BJ (cell line): ENCODE measurements at places on chromosomes 5 and 9.

DNA sequence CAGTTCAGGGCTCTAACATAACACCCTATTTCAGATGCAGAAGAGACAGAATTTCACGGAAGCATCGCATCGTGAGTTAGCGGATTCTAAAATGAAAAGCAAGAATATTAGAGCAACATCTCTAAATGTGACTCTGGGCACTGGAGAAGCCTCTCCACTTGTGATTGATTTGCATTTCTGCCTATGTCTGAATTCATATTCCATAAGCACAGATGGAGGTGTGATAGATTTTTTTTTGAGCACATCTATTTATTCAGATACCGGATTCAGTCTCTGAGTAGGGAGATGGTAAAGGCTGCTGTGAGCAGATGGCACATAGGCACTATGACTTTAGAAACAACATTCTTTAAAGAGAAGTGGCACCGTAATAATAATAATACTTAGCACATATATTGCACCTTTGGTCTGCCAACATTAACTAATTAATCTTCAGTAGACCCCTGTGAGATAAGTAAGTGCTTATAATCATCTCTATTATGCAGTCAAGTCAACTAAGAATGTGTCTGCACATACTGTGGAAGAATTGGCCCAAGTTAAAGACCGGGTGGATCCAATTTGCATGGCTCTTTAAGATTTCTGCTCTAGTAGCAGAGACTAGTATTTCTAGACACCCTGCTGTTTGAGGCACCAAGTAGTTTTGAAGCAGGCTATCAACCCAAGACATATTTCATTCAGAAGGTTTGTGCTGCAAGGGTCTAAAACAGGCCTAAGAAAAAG is 685.0 kb downstream of the CETN3 start:
- no peak for DNase-seq

DNA sequence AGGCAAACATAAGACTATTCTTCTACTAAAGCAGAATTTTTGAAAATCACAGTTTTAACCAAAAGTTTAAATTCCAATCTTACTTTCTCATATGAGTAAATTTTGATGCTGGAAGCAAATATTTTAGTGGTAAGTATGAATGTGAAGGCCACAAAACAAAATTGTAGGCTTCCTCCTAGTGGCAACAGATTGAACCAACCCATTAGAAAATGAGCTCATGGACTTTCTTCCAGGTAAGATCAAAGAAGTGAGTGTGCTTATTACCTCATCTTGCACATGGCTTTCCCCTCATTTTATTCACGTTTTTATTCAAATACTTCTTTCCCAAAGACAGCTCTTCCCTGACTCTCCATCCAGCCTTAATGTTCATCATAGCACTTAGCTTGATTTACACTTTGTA is 16.5 kb upstream of the RLN2 start:
- DNase-seq: no peak

GRCh38 chr5:72228960-72229359 is 91.1 kb downstream of the MRPS27 start:
- DNase-seq: no peak

GRCh38 chr9:136707849-136708517 is 4.4 kb upstream of the DIPK1B start:
- DNase-seq: no peak

- DNase-seq: peak; percentile 19
Observed at GRCh38 chr5:86679529-86679928, 61.8 kb downstream of the COX7C start.

- DNase-seq: no peak
Observed at GRCh38 chr9:102309379-102309778, 570.9 kb upstream of the GRIN3A start.

- no peak for DNase-seq
Observed at GRCh38 chr5:75670577-75670976, 46.7 kb downstream of the POC5 start.

- DNase-seq: no peak
Observed at GRCh38 chr5:57313716-57314115, 139.9 kb downstream of the GPBP1 start.

DNA sequence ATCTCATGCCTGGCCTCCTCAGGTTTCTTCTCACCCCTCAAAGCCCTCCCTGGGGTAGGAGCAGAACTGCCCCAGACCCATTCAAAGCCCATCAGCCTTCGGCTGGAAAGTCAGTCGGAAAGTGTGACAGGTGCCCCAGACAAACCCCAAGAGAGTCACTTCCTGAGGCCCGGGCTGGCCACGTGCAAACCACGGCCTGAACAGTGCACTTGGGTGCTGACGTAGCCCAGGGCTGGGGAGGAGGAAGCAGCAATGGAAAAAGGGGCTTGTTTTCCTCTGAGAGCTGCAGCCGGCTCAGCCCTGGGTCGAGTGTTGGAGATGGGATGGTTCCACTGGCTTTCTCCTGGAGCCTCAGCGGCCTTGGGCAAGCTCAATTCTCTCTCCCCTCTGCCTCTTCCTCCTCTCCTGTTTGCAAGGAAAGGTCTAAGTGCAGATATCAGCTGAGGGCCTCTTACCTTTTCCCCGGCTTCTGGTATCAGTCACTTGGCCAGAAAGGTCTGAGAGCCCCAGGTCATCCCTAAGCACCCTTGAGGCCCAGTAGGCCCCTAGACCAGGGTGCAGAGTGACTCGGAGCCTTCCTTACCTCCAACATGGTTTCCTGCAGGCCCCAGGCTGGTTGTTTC is 5.9 kb upstream of the EGR1 start:
- no peak for DNase-seq

- no peak for DNase-seq
Observed at GRCh38 chr5:176181271-176181855, 56.9 kb upstream of the SIMC1 start.

DNA sequence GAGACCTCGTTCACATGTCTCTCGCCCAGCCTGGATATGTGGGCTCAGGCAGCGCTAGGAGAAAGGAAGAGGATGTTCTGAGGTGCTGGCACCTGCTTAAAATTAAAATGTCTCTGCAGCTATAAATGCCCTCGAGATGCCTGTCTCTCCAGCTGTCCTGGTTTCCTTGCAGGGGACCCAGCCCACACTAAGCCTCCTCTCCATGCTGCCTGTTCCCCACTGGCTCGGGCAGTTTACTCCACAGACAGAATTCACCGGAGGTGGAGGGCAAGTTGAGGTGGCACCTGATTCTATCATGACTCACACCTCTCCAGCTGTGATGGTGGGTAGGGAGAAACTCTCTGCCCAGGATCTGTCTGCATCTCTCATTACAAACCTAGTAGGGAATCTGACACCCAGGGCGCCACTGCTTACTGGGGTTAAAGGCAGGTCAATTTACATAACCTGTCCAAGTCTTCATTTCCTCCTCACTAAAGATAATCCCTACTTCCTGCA is 420.9 kb downstream of the SPOCK1 start:
- DNase-seq: no peak

- no peak for DNase-seq
Observed at GRCh38 chr9:19946441-19947109, 157.7 kb upstream of the SLC24A2 start.

GRCh38 chr9:20512106-20512505 is 110.2 kb downstream of the MLLT3 start:
- peak; percentile 74 for DNase-seq

- no peak for DNase-seq
Observed at GRCh38 chr9:2210201-2210600, 195.1 kb downstream of the SMARCA2 start.

GRCh38 chr5:151003503-151003860 is 16.9 kb upstream of the GPX3 start:
- DNase-seq: no peak

GRCh38 chr9:74887981-74888370 is 255 bp upstream of the TRPM6 start:
- DNase-seq: no peak

- DNase-seq: no peak
Observed at GRCh38 chr5:1088031-1088430, 23.8 kb downstream of the SLC12A7 start.

GRCh38 chr9:111429175-111429574 is 55.0 kb downstream of the ECPAS start:
- no peak for DNase-seq

DNA sequence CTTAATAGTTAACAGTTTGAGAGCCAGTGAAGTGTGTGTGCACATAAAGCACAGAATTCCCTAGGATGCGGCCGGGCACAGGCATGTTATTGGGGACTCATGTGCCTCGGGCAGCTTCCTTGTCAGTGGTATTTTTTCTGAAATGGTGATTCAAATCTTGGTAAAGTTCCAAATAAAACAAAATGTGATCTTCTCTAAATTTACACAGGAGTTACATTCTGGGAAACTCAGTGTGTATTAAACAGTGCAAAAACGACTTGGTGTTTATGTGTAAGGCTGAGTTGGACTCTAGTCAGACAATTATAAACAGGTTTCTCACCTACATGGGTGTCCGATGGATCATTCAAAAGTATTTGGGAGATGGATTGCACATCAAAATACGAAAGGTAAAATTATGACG is 48.9 kb downstream of the BOD1 start:
- DNase-seq: peak; percentile 30

DNA sequence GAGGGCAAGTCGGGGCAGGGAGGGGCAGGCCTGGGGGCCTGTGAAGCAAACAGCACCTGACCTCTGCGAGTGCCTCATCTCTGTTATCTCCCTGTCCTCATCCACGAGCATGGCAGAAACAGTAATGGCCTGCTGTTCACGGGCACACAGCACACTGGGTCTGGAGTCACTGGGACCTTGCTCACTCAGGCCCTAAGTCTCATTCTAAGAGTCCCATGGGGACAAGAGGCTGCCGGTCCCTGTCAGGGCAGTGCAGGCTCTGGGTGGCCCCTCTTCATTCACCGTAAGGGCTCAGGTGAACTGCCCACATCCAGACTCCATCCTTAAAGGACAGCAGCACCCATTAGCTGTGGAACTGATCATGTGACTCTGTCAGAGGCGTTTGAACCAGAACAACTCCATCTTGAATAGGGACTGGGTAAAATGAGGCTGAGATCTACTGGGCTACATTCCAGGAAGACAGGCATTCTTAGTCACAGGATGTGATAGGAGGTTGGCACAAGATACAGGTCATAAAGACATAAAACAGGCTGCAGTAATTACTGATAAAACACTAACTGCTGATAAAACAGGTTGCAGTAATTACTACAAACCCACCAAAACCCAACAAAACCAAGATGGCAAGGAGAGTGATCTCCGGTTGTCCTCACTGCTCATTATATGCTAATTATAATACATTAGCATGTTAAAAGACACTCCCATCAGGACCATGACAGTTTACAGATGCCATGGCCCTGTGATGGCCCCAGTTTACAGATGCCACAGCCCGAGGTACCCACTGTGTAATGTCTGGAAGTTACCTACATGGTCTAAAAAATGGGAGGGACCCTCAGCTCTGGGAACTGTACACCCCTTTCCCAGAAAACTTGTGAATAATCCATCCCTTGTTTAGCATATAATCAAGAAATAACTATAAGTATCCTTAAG is 28.7 kb downstream of the BICD2 start:
- DNase-seq: no peak

GRCh38 chr5:11415751-11416150 is 488.5 kb downstream of the CTNND2 start:
- no peak for DNase-seq

DNA sequence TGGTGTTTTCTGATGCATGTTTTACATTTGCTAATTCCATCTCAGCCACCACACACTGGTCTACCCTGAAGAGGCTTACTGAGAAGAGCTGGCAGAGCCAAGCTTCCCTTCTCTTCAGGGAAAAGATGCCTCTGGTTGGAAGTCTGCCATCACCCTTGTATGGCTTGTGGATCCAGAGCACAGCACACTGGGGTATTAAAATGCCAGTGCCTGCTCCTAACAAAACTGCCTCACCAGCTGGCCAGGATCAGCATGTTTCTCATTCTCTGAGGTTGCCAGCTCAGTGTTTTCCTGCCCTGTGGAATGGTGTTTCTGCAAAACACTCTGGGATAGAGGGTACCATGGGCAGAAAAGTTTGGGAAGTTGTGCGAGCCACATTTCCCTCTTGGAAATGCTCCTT is 31.6 kb upstream of the ZNF618 start:
- no peak for DNase-seq

GRCh38 chr5:107378218-107378899 is 292.4 kb downstream of the EFNA5 start:
- no peak for DNase-seq

- DNase-seq: no peak
Observed at GRCh38 chr9:129108805-129109536, 1.6 kb downstream of the CRAT start.

DNA sequence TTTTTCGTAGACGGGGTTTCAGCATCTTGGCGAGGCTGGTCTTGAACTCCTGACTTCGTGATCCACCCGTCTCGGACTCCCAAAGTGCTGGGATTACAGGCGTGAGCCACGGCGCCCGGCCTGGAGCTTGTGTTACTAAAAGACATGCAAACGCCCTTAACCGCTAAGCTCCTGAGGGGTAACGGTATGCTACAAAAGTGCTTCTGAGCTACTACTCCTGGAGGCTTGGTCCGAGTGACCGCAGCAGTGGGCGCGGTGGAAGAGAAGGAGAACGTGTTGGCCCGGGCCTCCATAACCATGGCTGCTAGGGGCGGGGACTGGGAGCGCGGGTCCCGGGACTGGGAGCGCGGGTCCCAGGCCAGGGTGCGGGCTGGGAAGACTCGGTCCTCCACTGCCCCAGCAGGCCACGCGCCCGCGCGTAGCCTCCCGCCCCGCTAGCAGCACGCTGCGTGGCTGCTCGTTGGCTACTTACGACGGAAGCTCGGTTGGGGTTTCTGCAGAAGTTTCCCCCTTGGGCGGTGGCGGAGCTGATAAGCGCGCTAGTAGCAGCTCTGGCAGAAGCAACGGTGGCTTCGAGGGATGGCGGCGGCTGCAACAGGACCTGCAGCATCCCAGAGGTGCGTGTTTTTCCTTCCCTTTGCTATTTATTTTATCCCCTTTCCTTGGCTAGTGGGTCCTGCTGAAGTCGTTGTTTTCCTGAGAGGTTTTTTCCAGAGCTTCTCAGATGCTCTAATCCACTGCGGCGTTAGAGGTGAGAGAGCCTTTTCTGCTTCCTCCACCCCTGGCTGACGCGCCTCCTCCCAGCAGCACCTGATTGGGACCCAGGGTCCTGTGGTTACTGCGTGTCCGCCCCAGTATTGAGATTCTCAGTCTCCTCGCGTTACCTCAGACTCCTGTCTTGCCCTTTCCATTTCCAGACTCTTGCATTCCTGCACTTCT is 69.2 kb upstream of the CCDC180 start:
- DNase-seq: peak; percentile 37

DNA sequence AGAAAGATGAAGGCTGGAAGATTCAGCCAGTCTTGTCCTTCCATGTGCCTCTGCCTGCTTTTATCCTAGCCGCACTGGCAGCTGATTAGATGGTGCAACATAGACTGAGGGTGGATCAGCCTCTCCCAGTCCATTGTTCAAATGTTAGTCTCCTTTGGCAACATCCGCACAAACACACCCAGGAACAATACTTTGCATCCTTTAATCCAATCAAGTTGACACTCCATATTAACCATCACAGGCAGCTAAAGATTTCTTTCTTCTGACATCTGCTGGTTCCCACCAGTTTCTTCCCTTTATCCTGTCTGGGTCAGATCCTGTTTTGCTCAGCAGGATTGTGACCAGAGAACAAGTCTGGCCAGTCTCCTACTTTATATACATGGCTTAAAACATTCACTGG is 276.5 kb upstream of the TYRP1 start:
- DNase-seq: no peak

- DNase-seq: no peak
Observed at GRCh38 chr5:75471193-75471592, 40.2 kb downstream of the CERT1 start.
